ENCODE measurements at places on chromosomes 2 and 18.

DNA sequence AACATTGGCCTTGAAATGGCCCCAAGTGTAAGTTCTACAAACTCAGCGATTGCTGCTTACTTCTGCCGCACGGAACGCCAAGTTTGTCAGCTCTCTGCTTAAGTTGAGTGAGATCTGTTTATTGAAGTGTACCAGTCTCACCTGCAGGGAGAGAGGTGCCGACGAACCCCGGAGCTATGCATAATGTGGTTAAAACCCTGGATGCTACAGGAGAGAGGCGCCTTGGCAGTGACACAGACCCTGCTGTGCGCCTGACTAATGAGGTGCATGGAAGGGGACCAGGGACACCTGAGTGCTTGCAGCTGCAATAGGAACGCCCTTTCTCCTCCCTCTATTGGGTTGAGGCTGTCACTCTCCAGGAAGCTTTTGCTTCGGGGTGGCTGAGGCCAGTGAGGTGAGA, 979 bp downstream of the SLC9A2 start:
- no peaks in the 10 kb centered on the region for H3K36me3 ChIP-seq
- peaks cover 12% of the 10 kb centered on the region for H3K4me1 ChIP-seq
- H3K27me3 ChIP-seq = peaks cover 54% of the 10 kb centered on the region
- peak overlapping the region; percentile 41 for H3K4me3 ChIP-seq

GRCh38 chr2:16441431-16441830, 224.2 kb downstream of the CYRIA start:
- H3K4me3 ChIP-seq = no peak overlapping the region
- no peak for DNase-seq
- no peak overlapping the region for H3K27ac ChIP-seq
- H3K36me3 ChIP-seq = peaks cover 1% of the 10 kb centered on the region

DNA sequence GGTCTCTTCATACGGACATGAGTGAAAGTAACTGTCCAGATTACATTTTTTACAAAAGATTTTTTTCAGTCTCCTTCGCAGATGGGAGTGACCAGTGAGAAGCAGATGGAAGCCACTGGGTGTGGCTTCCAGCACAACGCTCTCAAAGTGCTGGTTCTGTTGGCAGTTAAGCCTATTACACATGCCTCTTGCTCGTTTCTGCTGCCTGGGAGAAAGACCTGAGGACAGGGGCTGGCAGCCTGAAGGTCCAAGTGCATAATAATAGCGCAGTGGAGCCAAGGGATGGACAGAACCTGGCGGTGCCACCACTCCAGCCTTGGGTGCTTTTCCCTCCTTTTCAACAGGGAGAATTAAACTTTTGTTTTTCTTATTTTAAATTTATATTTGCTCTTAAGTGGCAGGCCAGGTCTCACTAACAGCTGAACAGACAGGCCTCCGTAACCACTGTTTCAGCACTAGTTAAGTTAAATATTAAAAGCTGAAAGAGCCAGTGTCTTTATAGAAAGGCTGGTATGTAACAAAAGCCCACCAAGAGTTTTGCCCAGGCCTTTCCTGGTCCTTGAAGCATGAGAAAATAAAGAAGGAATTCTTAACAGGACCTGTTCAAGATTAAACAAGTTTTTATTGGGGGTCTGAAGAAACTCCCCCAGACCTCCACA, 1.2 kb upstream of the SKA1 start:
- DNase-seq = no peak
- H3K4me1 ChIP-seq = peaks cover 2% of the 10 kb centered on the region
- peaks cover 4% of the 10 kb centered on the region for H3K36me3 ChIP-seq
- peaks cover 11% of the 10 kb centered on the region for H3K27me3 ChIP-seq
- H3K27ac ChIP-seq = no peak overlapping the region

DNA sequence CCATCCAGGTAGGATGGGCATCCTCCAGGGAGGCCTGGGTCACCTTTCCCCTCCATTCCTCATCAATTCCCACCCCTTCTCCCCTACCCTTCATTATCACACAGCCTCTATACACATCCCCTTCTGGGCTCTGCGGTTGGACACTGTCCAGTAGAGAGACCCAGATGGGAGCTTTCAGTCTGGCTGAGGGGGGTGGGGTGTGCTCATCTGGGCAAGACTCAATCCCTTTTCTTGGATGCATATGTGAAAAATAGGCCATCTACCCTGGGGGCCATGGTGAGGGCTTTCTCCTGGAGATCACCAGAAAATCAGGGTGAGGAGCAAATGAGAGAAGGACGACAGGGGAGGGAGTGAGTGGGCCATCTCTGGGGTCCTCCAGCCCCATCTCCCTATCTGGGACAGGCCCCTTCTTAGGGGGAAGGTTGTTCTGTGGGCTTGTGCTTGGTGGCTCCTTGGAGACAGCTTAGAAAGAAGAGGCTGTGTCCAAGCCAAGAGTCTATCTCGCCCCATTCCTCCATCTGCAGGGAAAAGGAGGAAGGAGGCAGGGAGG, 160.1 kb downstream of the DYSF start:
- H3K4me3 ChIP-seq = no peak overlapping the region
- no peaks in the 10 kb centered on the region for H3K4me1 ChIP-seq
- DNase-seq = no peak

- H3K27ac ChIP-seq = no peak overlapping the region
- H3K4me3 ChIP-seq = no peak overlapping the region
- peaks cover 58% of the 10 kb centered on the region for H3K4me1 ChIP-seq
- DNase-seq = no peak
Observed at GRCh38 chr2:105324101-105324500, 5.4 kb downstream of the TGFBRAP1 start.

GRCh38 chr2:162226836-162227235, 16.4 kb downstream of the FAP start:
- no peaks in the 10 kb centered on the region for H3K36me3 ChIP-seq
- no peaks in the 10 kb centered on the region for H3K4me1 ChIP-seq
- H3K27me3 ChIP-seq = peaks cover 3% of the 10 kb centered on the region
- H3K4me3 ChIP-seq = no peak overlapping the region
- no peak overlapping the region for H3K27ac ChIP-seq

DNA sequence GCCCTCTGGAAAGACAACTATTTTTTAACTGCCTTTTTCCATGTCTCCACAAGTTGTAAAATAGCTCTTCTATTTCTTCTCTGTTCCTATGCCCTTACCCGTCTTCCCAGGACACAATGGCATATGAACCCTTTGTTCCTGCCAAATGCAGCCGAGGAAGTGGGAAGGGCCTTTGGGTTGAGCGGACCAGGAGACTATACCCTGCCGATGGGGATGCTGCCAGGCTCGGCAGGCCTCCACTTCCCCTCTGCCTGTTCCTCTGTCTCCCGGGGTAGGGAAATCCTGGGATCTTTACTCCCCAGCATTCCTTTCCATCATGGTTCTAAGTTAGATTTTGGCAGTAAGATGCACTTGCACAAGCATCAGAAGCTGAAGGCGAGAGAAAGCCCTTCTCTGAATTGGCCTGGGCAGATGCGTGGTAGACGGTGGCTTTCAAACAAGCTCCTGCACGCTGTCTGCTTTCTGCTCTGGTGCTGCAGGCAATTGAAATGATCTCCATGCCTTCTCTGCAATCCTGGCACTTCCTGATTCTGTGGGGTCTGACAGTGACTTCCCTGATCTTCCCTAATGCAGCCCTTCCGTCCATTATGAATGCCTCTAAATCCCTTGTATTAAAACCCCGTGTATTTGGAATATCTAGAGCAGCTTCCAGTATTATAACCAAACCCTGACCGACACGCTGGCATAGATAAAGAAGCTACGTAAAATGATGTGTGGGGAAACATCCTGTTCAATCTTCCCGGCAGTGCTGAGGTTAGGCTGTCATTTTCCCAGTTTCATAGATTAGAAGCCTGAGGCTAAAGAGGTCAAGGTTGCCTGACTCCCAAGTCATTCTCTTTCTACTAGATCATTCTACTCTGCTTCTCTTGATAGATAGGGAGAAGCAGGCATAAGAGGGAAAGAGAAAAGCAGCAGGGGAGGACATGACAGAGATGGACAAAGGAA, 69.8 kb downstream of the MCFD2 start:
- no peaks in the 10 kb centered on the region for H3K4me1 ChIP-seq
- no peaks in the 10 kb centered on the region for H3K36me3 ChIP-seq
- H3K27me3 ChIP-seq = no peaks in the 10 kb centered on the region
- DNase-seq = no peak
- H3K4me3 ChIP-seq = no peak overlapping the region

- H3K27ac ChIP-seq = no peak overlapping the region
- no peaks in the 10 kb centered on the region for H3K36me3 ChIP-seq
- H3K27me3 ChIP-seq = no peaks in the 10 kb centered on the region
- no peak overlapping the region for H3K4me3 ChIP-seq
- H3K4me1 ChIP-seq = peaks cover 3% of the 10 kb centered on the region
- no peak for DNase-seq
Observed at GRCh38 chr2:42092084-42092996, 44.5 kb downstream of the PKDCC start.

DNA sequence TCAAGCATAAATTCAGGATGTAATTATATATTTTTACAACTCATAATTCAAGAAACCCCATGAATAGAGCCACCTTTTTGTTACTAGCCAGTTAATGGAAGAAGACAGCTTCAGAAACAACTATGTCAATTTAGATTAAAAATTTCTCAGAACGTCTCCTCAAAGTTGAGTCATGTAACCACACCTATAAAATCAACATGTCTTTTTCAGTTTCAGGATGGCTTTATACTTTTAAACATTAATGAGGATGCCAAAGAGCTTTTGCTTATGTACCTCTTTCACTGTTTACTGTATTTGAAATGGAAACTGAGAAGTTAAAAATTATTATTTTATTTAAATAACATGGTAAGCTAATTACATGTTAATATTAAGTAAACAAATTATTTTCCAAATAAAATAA, 280.1 kb downstream of the PTH2R start:
- no peak overlapping the region for H3K27ac ChIP-seq
- DNase-seq = no peak
- H3K4me1 ChIP-seq = no peaks in the 10 kb centered on the region

DNA sequence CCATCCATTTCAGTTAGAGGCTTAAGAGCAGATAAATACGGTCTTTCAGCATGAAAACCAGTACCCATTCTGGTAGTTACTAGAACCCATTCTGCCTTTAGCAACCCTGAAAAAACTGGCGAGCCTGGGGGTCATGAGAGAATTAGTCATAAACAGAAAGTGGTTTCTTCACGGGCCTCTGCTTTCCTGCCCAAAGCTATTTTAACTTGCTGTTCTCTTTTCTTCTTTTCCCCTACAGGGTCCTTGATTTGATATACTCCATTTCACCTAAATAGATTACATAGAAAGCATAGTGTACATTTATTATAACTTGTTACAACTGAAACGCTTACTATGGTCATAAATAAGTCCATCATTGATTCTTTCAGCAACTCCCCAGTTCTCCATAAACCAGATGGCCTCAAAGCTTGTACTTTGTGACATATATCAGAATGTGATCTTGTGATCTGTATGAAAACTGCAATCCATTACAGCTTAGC, 48.3 kb downstream of the WDFY1 start:
- DNase-seq = no peak
- peaks cover 30% of the 10 kb centered on the region for H3K36me3 ChIP-seq
- H3K27me3 ChIP-seq = no peaks in the 10 kb centered on the region
- H3K4me1 ChIP-seq = peaks cover 11% of the 10 kb centered on the region

DNA sequence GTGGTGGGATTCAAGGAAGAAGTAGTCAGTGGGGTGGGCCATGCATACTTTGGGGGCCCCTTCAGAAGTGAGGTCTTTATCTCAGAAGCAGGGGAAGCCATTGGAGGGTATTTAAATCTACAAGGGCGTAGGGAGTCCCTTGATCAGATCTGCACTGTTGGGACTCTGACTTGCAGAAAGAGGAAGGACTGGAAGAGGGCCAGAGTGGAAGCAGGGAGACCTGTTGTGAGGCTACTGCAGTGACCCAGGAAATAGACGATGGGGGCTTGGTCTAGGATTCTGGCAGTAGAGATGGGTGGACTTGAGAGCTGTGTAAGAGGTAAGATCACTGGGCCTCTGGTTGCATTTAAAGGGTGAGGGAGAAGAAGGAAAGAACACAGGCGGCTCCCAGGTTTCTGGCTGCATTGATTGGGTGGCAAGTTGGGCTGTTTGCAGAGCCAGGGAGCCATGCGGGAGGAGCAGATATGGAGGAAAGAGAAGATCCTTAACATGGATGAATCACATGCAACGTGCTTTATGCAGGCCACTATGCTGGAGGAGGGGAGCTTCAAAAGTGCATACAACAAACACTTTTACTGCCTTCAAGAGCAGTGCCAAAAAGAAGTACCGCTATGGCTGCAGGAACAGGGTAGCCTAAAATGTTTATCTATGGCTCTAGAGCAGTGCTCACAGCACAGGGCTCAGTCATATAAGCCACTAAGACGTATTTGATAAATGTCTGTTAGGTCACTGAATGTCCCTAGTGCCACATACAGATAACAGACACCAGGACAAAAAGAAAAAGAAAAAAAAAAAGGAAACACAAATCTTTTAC, 2.3 kb downstream of the SFXN5 start:
- no peak for DNase-seq
- no peak overlapping the region for H3K27ac ChIP-seq
- peaks cover 22% of the 10 kb centered on the region for H3K4me1 ChIP-seq
- H3K4me3 ChIP-seq = peak overlapping the region; percentile 88
- no peaks in the 10 kb centered on the region for H3K27me3 ChIP-seq

DNA sequence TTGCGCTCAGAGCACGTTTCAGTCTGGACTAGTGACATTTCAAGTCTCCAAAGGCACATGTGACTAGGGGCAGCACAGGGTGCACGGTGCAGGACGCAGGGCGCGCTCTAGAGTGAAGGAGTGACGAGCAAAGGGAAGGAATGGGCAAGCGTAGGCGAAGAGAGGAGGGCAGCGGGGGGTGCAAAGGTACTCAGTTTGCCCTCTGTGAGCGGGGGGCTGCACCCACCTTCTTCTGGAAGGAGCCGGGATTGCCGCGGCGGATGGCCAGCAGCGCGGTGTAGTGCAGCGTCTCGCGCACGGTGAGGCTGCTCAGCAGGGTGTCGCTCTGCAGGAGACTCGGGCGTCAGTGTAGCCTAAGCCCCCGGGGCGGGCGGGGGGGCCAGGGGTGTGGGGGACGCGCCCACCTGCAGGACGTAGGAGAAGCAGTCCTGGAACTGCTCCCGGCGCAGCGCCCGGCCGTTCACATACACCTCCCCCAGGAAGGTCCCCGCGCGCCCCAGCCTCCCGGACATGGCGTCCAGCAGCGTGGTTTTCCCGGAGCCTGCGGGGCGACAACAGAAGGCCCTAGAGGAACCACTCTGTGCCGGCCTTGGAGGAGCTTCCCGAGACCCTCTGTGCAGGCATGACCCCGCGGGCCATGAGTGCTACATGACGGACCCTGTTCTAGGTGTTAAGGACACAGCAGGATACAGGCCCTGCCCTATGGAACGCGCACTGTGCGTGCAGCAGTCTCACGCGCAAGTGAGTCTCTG, 6.9 kb downstream of the ABCG5 start:
- no peak overlapping the region for H3K27ac ChIP-seq
- peaks cover 25% of the 10 kb centered on the region for H3K27me3 ChIP-seq
- H3K4me3 ChIP-seq = no peak overlapping the region
- peaks cover 3% of the 10 kb centered on the region for H3K4me1 ChIP-seq
- no peaks in the 10 kb centered on the region for H3K36me3 ChIP-seq
- no peak for DNase-seq

DNA sequence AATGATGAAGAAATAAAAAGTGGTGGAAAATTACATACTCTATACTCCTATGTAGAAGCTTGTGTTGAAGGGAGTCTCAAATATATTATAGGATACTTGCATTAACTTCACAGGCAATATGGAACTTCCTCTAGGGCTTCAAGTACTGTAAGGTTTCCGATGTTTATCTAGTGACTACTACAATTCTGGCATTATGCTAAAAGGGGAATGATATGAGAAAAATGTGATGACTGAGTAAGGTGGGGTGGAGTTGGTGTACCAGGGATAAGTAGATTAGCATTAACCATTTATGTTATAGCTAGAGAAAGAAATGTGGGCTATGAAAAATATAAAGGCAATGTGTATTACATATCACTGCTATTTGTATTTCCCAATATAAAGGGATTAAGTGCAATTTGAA, 229.5 kb downstream of the DCC start:
- H3K27ac ChIP-seq = no peak overlapping the region
- H3K36me3 ChIP-seq = no peaks in the 10 kb centered on the region
- no peak overlapping the region for H3K4me3 ChIP-seq
- no peaks in the 10 kb centered on the region for H3K27me3 ChIP-seq
